ENCODE measurements at places on chromosomes 3 and 15.

DNA sequence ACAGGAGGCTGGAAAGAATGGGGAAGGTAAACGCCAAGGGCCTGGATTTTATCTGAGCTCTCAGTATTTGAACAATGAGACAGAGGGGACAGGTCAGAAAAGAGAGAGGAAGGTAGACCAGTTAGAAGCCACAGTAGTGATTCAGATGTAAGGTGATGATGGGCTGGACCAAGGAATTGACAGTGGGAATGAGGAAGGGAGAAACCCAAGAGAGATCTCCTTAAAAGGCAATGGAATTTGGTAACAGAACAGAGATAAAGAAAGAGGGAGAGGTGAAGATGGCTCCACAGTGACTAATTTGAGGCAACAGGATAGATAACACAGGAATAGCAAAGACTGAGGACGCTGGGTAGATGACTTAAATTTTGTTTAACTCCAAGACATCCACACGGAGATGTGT is 11.4 kb upstream of the HEG1 start:
- DNase-seq: no peak

GRCh38 chr3:60094392-60094947 is 1044.6 kb upstream of the CFAP20DC start:
- DNase-seq: no peak

DNA sequence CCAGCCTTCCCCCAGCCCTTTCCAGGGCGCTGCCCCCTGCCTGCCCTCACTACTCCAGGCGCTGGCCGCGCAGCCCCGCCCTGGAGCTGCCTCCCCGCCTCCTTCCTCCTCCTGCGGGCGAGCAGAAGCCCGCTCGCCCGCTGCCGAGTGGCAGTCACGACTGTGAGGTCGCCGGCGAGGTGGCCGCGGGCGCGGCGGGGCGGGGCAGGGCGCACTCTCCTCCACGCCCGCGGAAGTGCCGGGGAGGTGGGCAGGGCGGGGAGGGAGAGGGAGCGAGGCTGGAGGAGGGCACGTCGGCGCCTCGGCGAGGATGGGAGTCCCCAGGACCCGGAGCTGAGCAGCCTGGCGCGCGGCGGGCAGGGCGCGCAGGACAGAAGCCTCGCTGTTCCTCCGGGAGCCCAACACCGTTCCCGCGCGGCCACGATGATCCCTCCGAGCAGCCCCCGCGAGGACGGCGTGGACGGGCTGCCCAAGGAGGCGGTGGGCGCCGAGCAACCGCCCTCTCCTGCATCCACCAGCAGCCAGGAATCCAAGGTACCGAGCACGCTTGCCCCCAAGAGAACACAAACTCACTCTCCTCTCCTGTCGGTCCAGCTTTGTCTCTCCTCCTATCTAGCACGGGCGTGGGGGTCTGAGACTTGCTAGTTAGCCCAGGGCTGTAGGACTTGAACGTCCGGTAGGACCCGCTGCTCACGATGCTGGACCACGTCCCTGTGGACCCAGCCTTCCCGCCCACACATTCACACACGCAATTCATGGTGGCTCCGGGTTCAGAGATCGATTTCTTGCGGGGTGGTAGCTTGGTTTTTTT is at the start of gene STAC:
STAC (plus strand) TSS at position 284 of the 811 bp plus-strand sequence; CDS start at position 424, 140 bp downstream.
- DNase-seq: no peak

DNA sequence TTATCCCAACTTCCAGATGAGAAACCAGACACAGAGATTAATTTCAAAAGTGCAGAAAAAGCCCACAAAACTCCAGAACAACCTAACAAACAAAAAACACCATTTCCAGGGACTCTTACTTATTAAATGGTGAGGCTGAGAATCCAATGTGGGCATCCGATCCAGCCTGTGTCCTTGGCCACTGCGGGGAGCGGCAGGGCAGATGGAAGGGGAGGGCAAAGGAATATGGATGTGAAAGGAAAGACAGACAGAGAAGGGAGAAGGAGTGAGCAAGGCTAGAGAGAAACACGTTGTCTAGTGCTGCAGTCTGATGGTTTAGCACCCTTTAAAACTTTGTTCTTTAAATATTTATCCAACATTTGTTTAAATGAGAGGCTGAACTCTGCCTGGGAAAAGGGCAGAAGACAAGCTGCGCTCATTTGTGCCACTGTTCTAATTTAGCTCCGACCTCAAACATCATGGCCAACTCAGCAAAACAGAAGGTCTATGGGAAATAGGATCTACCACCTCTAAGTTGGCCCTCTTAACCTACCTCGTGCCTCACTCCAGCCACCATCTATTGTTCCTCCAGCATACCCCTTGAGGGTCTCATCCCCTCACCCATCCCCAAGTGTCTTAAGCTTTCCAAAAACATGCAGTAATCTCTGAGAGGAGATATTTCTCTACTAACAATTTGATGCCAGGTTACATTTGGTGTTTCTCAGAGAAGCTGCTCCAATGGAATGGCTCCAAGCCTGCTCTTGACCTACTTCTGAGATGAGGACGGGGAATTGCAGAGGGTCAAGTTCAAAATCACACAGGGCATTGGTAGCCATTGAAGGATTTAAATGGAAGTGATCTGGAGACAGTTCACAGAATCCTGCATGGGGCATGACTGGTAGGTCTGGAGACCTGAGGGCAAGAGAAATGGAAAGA is 77.4 kb downstream of the CD47 start:
- DNase-seq: no peak

DNA sequence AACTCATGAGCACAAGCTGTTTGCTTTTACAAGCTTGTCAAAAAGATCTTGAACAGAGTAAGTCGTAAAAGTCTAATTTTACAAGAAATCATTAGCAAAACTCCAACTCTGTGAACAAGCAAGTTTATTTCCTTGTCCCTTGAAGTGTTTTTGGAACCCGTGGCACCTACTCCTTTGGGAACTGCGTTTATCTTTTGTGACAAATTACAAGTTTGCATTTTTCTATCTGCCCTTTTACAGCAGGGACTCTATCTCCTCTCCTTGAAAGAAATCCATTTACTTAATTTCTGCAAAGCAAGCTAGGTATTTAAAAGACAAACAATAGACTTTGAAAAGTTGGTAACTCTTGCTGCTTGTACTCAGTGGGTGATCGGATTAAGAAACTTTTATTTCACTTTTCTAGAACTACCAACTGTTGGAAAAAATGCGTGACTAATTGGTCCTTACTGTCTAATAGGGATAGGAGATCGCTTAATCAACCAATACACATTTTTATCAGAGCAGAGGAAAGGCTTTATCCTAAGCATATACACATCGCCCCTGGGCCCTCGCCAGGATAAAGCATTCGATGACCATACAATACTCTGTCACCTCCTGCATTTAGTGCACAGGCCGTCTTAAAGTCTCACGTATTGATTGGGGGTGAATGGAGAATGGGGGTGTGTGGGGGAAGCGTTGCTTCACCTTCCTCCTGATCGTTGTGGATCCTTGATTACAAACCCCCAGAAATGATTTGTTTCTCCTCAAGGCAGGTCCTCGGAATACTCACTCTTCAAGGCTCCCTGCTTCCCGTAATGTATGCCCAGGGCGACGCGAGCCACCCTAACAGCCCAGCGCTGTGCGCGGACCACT is 1.7 kb downstream of the PRTG start:
- DNase-seq: no peak

DNA sequence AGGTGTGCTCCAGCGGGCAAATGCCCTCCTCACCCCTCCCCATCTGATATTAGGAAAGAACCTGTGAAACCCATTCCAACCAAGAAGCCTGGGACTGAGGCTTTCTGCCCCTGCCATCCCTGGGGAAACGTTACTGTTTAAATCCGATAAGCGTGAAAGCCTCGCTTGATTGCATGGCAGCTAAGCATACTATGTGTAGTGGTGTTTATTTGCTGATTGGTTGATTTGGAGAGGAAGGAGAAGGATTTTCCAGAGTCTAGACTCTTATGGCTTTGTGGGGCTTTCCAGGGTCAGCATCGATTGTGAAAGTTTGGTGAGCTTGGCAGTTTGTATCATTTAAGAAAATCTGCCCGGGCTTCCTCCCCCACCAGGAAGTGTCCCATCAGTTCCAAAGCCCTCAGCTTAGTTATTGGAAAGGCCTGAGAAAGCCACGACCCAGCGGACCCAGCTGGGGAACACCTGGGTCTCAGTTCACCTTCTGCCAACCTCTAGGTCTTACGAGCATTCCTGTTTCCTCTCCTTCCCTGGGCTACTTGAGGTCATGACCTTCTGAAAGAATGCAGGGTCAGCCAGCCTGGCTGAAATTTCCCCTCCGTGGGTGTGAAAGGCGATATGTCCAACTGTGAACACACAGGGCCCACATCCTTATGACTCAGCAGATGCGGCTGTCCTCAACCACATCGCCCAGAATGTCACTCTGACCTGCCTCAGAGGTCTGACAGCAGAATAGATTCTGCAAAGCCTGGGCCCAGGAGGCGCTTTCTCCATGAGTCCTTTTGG is 62.8 kb upstream of the HERC1 start:
- no peak for DNase-seq

DNA sequence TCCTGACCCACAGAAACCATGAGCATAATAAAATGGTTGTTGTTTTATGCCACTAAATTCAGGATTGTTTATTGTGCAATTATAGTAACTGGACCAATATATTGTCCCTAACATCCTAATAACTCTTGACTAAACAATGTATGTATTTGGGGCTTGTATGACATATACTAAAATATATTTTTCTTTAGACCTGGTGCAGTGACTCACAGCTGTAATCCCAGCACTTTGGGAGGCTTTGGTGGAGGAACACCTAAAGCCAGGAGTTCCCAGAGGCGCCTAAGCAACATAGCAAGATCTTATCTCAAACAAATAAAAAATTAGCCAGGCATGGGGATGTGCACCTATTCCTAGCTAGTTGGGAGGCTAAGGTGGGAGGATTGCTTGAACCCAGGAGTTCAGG is 180.4 kb downstream of the SUCNR1 start:
- DNase-seq: no peak

GRCh38 chr3:123765475-123766128 is 118.5 kb downstream of the MYLK start:
- no peak for DNase-seq

- DNase-seq: no peak
Observed at GRCh38 chr3:138835397-138835757, 649 bp upstream of the PIK3CB start.

- no peak for DNase-seq
Observed at GRCh38 chr3:16818945-16819344, 65.8 kb upstream of the PLCL2 start.

DNA sequence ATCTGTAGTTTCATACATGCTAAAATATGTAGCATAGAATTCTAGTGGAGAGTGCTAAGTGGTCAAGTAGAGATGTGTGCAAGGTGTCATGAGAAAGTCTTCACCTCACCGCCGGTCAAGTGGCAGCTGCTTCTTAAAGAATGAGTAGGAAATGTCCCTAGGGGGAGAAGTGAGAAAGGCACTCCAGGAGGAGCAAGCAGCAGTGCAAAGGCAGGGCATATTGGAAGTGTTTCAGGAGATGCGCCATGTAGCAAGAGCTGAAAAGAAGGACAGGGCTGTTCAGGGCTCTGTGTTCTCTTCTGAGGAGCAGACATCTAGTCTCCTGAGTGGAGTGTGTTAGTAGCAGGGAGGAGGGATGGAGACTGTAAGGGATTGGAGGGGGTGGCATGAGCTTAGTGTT is 312.4 kb upstream of the SEMA6D start:
- no peak for DNase-seq

- no peak for DNase-seq
Observed at GRCh38 chr15:81848701-81849100, 197.1 kb downstream of the MEX3B start.

GRCh38 chr3:187963003-187963676 is 190.8 kb upstream of the LPP start:
- DNase-seq: no peak

- DNase-seq: no peak
Observed at GRCh38 chr3:107524326-107524840, 1.6 kb downstream of the BBX start.

DNA sequence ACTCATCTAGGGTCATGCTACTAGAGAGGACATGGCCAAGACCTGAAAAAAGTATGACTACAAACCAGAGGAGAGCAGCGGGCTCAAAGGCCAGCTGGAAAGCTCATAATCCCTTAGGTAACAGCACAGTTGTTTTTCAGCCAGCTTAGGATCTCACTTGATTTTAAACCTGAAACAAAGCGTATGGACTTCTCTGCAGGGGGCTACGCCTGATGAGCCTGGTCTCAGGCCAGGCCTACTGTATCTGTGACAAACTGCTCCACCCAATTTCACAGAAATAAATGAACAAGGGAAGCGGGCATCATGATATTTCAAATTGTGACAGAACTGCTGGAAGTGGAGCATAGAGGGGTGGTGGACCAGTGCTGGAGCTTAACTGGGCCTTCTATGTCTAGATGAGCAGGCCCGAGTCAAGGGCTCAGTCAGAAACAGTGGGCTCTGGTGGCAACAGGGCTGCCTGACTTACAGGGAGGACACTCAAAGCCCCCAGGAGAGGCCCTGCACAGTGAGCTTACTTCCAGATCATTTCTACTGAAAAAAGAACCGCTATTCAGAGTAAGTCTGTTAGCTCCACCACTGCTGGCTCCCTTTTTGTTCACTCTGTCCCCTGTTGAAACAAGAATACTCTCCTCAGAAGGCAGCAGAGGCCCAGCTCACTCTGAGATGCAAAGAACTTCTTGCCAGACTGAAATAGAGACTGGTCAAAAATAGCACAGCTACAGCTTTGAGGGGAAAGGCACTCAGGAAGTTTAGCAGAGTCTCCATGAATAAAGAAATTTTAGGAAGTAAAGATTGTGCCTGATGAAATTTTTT is 47.0 kb downstream of the LRIG1 start:
- DNase-seq: no peak

GRCh38 chr3:178787960-178788359 is 251.7 kb downstream of the KCNMB2 start:
- no peak for DNase-seq

GRCh38 chr3:126267169-126267975 is 87.0 kb upstream of the ALDH1L1 start:
- DNase-seq: no peak

DNA sequence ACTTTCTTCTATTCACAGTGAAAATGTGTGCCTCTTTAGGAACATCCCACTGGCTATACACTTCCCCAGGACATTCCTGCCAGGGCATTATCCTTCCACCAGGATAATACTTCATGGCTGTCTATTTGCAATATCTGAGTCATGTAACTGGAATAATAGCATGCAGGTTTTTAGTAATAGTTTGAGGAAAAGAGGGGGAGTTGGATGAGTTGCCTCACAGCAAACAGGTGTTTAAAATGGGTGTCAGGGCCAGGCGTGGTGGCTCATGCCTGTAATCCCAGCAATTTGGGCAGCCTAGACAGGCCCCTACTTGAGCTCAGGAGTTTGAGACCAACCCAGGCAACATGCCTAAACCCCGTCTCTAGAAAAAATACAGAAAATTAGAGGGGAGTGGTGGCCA is 585.9 kb downstream of the DIPK2A start:
- DNase-seq: no peak

DNA sequence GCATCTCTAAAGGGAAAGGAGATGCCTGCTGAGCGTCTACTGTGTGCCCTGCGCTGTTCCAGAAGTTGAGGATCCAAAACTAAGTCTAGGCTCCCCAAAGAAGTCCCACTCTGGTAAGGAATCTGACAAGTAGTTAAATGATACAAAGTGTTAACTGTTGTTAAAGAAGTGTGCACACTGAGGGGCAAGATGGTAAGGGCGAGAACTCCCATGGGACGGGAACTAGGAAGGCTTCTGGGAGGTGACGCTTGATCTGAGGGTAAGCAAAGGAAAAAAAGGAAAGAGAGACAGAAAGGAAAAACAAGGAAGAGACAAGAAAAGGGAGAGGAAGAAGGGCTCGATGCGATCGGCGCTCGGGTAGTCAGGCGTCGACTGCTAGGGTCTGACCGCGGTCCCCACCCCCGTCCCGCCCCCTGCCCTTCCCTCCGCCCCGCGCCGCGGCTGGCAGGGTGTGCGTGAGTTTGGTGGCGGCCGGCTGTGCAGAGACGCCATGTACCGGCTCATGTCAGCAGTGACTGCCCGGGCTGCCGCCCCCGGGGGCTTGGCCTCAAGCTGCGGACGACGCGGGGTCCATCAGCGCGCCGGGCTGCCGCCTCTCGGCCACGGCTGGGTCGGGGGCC is at the start of gene LACTB:
LACTB (plus strand) TSS at position 480 of the 620 bp plus-strand sequence; CDS start at position 491, 11 bp downstream.
- DNase-seq: peak; percentile 50
